Right renal cortex interstitium (tissue), 3 donors: ENCODE measurements at places on chromosomes 6 and 20.

DNA sequence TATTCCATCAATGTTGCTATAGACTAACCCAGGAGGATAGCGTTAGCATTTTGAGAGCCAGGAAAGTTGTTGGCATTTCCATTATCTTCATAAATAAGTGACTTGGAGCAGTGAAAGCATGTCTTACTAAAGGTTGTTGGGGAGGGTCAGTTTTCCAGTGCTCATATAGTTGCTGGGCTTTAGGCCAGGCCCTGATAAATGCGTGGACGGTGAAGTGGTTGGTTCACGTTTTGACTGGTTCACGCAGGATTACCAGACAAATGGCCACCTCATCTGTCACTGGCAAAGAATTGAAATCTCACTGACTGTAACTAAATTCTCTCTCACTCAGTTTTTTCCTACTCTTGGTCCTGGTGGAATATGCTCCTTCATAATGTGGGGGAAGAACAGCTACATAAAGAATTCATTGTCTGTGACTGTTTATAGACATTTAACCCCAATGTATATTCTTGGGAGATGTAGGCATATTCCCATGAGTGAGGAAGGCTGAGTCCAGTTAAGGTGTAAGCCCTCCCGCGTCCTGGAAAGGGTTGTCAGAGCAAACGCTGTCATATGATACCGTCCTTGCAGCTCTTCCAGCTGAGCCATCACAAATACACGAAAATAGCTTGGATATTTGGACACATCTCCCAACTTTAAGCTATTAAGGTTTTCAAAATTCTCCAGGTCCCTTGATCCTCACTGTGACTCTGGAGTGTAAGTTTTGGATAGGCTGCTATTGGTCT is 27.8 kb downstream of the LRRC1 start:
- no peak for DNase-seq

GRCh38 chr6:156934069-156934460 is 156.9 kb downstream of the ARID1B start:
- no peak for DNase-seq

DNA sequence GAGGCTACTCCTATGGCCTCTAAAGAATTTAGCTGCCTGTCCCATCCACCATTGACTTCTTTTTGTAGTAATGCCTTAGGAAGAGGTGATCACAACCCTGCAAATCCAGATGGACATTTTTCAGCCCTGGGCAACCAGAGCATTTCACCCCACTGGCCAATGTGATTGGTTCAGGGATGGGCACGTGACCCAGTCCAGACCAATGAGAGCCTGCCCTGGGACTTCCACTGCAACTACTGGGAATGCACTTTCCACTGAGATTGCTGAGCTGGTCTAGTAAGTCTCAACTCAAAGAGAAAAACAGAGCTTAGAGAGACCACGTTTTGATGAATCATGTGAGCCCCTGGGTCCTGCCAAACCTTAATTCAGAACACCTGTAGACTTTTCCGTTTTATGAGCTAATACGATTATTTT is 8.9 kb upstream of the UBE2V1 start:
- no peak for DNase-seq

- DNase-seq: no peak
Observed at GRCh38 chr20:57555457-57556184, 5.3 kb upstream of the PCK1 start.

GRCh38 chr20:57546956-57547649 is 13.8 kb upstream of the PCK1 start:
- no peak for DNase-seq

GRCh38 chr20:62306414-62307187 is 3.8 kb downstream of the ADRM1 start:
- DNase-seq: no peak

DNA sequence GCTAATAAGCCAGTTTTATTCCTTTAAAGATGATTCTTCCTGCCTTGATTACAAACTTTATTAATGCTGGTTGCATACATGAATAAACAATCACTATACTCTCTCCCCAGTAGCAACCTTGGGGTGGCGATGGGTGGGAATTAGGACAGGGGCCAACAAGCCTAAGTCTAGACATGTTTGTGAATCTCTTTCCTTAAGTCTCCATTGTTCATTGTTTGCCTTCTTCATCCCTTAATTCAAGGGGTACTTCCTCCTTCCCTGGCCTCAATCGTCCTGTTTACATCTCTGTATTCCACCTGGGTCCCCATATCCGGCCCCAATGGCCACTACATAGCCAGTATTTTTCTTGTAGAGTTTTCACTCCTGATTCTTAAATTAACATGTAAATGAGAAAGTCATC is 66.0 kb downstream of the ARHGAP18 start:
- no peak for DNase-seq

- no peak for DNase-seq
Observed at GRCh38 chr6:106619223-106619622, 10.1 kb downstream of the RTN4IP1 start.

DNA sequence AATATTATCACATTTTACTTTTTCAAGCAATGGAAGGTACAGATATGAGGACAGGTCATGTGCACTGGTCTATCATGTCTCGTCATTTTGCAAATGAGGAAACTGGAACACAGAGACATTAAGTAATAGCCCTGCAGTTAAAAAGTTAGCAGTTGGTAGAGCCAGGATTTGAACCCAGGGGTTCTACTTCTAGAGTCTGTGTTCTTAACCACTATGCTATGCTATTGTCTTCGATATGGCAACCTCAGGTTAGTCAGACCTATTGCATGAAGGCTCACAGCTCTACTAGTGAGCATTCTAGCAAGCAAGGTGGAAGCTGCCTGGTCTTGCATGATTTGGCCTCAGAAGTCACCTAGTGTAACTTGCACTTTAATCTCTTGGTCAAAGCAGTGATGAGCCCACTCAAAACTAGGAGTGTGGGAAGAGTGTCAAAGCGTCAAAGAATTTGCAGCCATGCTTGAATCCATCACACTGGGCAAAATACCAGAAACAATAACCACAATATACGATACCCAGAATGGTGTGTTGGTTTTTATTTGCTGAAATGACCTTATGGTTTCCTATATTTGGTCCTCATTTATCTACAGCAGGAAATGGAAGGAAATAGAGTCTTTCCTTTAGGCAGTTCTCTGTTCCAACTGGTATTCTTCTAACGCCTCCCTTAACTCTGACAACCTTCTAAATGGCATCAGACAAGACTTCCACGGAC is 20.4 kb upstream of the BMP2 start:
- no peak for DNase-seq

- no peak for DNase-seq
Observed at GRCh38 chr6:29887330-29887818, 55.0 kb upstream of the HLA-A start.

DNA sequence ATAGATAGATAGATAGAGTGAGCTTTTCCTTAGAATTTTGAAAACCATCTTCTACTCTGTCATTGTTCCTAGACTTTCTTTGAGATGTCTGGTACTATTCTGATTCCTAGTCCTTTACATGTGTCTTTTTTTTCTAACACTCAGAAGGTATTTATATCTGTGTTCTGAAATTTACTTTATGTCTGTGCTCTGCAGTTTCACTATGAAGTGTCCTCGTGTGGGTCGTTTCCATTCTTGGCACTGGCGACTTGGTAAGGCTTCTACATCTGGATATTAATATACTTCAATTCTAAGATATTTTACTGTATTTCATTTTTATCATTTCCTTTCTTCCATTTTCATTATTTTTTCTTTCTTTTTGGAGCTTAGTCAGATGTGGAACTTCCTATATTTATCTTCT is 87.0 kb downstream of the FHL5 start:
- no peak for DNase-seq

DNA sequence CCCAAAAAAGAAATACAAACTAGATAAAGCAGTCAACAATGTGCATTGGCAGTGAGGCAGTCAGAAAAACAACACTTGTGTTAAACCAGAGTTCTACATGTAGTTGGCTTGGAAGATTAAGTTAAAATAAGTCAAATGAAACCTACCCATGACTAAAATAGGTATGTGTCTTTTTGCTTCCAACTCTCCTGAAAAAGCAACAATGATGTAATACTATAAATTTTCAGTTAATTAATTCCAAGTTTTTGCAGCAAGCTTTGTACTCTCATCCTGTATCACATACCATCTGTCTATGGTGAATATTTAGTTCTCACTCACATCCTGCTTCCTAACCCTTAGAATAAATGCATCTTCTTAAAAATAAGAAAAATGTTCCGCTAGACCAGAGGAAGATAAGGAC is 261.5 kb downstream of the KIF16B start:
- no peak for DNase-seq

DNA sequence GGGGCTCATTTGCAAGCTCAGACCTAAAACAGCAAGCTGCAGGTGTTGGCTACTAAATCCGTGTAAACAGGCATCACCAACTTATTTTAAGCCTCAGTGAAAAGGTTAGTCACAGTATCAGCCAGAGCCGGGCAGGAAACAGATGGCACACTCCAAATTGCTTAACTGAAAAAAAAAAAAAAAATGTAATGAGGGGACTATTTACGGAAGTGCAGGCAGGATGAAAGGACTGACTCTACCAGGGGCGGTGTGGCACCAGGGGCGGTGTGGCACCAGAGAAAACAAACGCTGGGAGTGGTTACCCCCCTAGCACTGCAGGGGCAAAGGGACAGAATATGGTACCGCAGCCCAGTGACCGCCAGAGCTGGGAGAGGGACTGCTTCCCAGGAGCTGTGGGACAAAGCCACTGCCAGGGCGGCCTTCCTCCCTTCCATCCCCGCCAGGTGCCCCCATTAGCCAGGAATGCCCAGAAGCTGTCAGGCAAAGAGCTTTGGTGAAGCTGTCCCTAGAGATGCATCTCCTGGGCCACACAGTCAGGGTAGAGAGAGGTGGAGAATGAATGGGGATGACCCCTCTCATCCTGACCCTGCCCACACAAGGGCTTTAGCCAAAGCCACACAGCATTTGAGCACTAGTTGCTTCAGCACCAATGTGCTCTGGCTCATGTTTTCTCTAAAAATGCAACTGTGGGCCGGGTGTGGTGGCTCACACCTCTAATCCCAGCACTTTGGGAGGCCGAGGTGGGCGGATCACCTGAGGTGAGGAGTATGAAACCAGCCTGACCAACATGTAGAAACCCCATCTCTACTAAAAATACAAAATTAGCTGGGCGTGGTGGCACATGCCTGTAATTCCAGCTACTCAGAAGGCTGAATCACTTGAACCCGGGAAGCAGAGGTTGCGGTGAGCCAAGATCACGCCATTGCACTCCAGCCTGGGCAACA is 39.6 kb upstream of the GFOD1 start:
- no peak for DNase-seq

GRCh38 chr6:142155895-142156757 is 9.1 kb downstream of the VTA1 start:
- DNase-seq: no peak

- DNase-seq: no peak
Observed at GRCh38 chr6:136445063-136445462, 105.2 kb downstream of the MAP7 start.

DNA sequence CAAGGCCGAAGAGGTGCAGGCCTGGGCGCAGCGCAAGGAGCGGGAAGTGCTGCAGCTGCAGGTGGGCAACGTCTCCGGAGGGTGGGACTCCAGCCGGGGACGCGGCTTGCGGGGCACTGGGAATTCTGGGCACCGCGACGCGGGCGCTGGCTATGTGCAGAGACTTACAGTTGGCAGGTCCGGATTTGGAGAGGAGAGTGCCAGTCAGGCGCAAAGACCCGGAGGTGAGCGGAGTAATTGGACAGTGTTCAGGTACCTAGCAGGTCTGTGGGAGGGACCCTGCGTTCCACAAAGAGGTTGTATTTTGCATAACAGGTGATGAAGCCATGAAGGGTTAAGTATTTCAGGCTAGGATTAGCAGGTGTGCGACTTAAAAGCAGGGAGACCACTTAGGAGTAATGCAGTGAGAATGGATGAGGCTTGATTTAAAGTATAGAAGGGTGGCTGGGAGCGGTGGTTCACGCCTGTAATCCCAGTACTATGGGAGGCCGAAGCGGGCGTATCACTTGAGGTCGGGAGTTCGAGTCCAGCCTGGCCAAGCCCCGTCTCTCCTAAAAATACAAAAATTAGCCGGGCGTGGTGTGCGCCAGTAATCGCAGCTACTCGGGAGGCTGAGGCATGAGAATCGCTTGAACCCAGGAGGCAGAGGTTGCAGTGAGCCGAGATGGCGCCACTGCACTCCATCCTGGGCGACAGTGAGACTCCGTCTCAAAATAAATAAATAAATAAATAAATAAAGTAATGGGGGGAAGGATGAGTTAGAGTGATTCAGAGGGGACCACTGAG is 1.0 kb downstream of the MRPS26 start:
- DNase-seq: no peak

DNA sequence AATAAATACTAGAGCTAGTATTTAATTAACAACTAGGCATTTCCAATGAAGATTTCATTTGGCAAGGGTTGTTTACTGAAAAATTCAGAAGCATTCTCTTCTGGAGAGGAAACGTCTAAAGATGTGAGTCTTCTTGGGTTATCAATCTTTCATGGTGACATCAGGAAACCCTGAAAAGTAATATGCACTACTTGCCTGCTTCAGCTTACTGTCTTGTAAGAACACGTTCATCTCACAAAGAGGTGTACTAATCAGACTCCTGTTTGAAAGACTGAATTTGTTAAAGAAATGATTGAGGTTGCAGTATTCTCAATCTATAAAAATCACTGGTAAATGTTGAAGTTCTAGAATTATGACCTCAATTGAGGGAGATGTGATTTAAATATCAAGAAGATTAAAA is 16.9 kb downstream of the PLEKHG1 start:
- DNase-seq: no peak

DNA sequence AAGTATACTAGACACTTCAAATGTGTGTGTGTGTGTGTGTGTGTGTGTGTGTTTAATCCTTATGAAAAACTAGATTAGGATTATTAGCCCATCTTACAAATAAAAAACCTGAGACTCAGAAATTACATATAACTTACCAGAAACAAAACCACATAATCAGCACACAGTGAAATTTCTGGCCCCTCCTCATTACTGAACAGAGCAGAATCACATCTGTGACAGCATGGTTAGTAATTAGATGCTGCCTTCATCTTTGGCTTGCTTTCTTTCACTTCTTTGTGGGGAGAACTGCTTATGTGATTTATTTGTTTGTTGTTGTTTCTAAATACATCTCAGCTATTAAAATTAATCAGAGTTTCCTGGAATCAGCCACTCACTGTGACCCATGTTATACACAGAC is 267.1 kb downstream of the TENT5A start:
- no peak for DNase-seq

GRCh38 chr20:48818481-48818987 is 9.3 kb downstream of the PREX1 start:
- DNase-seq: no peak

DNA sequence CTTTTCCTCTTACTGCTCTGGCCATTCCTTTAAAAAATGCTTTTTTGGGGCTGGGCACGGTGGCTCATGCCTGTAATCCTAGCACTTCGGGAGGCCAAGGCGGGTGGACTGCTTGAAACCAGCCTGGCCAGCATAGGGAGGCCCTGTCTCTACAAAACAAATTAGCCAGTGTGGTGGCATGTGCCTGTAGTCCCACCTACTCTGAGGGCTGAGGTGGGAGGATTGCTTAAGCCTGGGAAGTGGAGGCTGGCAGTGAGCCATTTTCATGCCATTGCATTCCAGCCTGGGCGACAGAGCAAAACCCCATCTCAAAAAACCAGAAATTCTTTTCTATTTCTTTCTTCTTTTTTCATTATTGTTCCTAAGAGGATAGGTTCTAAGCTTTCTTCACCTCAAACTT is 36.9 kb upstream of the RNF144B start:
- DNase-seq: no peak
